ENCODE measurements at places on chromosomes 16 and 17.

- DNase-seq = no peak
Measured at GRCh38 chr16:77790912-77791311, 2.5 kb downstream of the VAT1L start.

GRCh38 chr17:9240659-9241370, 219.5 kb downstream of the NTN1 start:
- DNase-seq = no peak

DNA sequence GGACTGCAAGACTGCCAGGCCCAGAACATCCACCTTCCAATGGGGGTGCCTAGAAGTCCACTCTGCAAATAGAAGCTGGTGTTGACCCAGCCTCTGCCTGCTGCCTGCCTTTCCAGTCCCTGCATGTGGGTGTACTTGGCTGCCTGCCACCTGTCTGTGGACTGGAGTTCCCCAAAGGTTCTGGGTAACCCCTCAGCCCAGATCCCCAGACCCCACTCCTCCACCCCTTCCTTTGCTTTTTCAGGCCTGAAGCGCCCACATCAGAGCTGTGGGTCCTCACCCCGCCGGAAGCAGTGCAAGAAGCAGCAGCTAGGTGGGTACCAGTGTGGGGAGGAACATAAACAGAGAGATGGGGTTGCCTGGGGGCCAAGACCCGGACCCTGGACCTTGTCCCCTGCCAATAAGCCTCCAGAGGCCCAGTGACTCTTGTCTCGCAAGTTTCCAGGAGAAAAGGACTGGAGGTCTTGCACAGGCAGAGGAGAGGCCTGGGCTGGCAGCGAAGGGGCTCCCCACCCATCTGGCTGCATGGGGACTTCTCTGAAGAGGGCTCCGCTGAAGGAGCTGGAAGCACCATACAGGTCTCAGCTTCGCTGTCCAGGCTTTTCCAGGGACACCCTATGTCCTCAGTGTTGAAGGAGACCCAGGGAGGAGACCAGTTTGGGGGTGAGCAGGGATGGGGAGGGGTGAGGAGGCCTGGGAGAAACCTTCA, 34.3 kb downstream of the NLRC5 start:
- DNase-seq = peak; percentile 47

DNA sequence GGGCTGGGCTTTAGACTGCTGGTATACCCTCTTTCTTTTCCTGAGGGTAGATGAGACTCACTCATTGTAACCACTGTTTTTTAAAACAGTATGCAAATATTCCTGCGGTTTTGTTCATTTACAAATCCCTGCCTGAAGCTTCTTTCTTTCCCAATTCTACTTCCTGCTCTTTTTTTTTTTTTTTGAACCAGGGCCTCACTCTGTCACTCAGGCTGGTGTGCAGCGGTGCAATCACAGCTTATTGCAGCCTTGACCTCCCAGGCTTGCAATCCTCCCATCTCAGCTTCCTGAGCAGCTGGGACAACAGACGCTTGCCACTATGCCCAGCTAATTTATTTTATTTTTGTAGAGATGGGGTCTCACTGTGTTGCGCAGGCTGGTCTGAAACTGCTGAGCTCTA, 8.0 kb upstream of the SULT1A1 start:
- DNase-seq = no peak

GRCh38 chr16:69145658-69146057, 13.2 kb downstream of the UTP4 start:
- no peak for DNase-seq

DNA sequence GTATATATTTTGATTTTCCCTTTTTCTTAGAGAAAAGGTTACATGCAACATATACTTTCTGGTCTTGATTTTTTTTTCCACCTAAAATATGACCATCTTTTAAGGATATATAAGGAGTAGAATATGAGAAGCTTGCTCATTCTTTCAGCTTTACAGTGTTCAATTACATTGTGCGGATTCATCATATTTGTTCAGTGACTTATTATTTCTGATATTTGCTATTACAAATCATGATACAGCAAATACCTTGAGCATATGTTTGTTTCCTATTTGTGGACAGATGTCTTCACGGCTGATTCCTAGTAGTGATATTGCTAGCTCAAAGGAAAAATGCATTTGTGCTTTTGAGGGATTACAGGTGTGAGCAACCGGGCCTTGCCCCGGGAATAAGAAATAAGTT, 18.1 kb downstream of the KATNIP start:
- DNase-seq = no peak

GRCh38 chr17:1813088-1813487, 16.6 kb downstream of the SMYD4 start:
- DNase-seq = no peak

DNA sequence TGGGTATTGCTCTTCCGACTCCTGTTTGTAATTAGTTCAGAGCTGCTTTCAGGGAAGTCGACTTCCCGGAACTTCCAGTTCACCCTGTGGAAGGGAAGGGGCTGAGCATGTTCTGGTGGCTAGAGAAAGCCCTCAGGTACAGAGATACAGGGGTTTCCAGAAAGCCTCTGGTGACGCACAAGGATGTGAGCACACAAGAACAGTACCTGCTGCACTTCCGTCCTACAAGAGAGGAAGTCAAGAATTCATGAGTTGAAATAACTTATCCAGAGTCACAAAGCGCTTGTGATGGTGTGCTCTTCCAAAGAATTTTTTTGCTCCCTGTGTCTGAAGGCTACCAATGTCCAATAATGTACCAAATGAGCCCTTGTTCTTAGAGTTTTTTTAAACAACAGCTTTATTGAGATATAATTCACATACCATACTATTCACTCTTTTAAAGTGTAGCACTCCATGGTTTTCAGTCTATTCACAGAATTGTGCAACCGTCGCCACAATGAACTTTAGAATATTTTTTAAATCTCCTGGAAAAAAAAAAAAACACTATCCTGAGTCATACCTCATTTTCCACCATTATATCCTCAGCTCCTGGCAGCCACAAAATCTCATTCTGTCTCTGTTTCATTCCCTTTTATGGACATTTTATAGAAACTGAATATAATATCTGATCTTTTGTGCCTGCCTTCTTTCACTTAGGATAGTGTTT, 327.6 kb downstream of the CDH13 start:
- DNase-seq = no peak

DNA sequence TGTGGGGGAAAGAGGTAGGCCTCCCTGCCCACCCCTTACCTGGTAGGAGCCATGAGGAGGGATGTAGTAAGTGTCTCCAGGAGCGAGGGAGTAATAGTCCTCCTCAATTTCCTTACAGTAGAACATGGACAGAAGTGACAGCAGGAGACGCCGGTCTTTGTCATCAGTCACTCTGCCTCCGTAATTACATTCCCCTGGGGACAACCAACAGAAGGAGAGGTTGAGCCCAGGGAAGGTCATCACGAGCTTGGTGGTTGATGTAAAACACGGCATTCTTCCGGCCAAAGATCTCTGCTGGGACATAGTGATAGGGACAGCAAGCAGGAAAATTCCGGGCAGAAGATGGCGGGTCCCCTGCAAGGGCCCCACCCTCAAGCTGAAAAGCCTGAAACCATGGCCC, 47.9 kb downstream of the LYRM1 start:
- DNase-seq = no peak

- DNase-seq = no peak
Measured at GRCh38 chr17:80647746-80648145, 103.1 kb downstream of the RPTOR start.

- DNase-seq = no peak
Measured at GRCh38 chr17:40355804-40356758, 8.5 kb downstream of the GJD3 start.

DNA sequence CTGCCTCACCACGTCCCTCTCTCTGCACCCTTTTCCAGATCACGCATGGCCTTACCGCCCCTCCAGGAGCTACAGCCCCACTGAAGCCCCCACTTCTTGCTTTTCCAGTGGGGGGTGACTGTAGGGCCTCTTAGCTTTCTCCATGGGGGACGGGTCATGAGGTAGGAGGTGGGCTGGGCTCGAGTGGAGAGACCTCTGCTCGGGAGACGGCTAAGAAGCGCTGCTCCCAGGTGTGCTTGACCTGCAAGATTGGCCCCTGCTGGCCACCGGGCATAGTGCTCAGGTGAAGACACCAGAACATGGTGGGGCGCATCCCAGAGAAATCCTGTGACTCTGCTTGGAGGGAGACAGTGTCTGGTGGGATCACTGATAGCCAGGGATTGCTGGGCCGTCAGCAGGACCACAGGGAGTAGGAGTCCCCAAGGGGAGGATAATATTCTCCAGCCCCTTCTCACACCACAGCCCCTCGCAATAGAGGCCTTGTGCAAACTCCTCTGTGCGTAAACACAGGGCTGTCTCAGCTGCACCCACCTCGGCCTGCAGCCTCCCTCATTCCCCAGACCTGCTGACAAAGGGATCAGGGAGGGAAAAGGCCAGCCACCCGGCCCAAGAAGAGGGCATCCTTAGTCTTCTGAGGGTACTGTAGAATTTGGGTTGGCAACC, 8.9 kb upstream of the GALK1 start:
- no peak for DNase-seq

DNA sequence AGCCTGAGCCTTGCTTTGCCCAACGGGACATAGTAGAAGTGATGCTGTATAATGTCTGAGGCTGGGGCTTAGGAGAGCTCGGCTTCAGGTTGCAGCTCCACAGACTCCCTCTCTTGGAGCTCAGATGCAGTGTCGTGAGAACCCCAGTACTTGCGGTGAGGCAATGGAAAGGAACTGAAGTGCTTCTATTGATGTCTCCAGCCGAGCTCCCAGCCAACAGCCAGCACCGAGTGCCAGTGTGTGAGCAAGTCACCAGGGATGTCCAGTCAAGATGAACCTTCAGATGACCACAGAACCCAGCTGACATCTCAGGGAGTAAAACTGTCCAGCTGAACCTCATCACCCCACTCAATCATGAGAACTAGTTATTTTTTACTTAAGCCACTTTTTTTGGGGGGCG, 268.1 kb downstream of the IRF8 start:
- no peak for DNase-seq
